ENCODE measurements at places on chromosomes 12 and 14. TPM values are rescaled to one million over a fixed set of nuclear protein-coding genes. Genes with fewer than 3 reads are reported as not detected.

DNA sequence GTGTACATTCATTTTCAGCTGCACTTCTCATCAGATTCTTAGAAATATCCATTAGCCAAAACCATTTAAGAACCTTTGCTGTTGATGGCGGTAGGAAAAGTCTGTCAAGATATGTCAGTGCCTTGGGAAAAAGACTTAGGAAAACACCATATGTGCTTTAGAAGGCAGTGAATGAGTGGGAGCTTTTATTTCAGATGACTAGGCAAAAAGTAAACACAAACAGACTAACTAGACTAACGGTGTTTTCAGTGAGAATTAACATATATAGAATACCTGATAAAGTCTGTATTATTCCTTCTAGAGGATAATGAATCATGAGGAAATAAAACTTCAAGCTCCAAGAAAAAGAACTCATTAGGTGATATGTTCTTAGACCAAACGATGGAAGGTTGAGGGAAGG is 418.9 kb downstream of the NAV3 start:
- no peak for DNase-seq

DNA sequence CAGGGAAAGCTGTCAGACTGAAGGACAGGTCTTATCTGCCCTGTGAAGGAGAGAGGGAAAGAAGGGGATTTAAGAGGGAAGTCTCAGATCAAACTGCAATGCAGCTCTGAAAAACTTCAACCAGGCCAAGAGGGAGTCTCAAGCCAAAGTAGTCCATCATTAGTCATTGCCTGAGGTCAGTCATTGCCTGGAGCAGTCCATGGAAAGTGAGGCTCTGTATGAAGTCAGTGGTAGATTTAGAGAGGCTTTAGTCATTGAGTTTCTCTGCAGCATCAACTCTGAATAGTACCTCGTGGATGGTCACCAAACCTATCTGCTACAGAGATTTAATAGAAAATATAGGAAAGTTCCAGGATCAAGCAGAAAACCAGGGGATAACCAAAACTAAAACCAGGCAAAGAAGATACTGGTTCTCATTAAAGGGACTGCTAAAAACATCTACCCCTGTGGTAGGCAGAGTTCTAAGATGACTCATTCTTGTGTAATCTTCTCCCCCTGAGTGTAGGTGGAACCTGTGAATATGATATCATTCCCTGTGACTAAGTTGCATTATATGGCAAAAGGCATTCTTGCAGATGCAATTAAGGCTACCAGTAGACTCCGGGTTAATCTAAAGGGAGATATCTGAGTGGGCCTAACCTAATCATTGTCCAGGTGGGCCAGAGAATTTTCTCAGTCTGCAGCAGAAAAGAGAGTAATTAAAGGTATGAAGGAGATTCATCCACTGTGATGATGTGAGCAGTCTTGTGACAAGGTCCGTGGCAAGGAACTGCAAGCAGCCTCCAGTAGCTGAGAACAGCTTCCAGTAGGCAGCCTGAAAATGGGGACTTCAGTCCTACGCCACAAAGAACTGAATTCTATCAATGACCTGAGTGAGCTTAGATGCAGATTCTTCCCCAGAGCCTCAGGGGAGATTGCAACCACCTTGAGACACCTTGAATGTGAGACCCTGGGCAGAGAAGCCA is 123.1 kb downstream of the GALC start:
- no peak for DNase-seq

DNA sequence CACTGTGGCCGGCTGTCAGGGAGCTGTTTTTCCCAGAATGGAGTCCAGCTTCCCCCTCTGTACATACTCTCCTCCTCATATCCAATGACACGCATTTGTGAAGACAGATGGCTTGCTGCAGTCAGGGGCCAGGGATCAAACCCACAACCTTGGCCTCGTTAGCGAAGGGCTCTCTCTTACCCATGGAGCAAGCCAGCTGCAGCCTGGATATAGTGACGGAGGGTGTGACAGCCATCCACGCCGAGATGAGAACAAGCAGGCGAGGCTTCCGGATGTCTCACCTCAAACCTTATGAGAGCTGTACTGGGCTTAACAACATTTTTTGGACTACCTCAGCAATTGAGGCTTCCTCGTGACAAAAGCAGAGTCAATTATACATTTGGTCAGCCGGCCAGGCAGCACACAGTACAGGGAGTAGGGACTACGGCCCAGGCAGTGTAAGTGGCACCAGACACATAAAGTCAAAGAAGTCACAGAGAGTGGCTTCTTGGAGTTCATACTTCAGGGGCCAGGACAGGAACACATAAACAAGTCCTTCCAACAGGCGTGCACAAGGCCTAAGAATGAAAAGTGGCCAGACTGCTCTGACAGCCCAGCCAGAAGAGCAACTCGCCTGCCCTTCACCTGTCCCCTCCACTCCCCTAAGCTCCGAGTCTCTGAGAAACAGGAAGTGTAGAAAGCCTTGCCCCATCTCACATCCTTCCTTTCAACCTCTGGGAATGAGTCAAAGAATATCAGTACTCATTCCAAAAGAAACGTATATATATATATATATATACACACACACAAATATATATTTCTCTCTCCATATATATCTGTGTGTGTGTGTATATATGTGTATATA is 115.1 kb downstream of the TTC7B start:
- no peak for DNase-seq

DNA sequence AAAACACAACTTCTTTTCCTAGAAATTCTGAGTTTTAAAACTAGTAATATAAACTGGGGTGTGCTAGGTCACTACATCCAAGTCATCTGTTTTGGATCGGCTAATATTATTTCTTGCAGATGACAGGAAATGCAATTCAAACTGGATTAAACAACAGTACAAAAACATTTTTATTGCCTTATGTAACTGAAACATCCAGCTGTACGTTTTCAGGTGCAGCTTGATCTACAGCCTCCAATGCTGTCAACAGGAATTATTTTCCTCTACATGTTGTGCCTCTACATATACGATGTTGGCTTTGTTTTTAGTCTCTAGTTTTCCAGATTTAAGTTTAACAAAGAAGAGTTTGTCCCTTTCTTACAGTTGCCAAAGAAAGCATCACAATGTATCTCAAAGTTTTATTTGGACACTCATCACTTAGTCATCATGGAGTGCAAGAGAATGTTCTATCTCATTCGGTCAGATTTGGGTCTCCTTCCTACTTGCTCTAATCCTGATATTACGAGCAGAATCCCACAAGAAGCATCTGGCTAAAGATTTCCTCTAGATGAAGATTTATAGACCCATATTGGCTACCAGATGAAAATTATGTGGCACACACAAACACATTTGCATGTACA is 326.7 kb downstream of the SLC6A15 start:
- DNase-seq, result no peak

KRT86 gene
- total RNA-seq, result 9.3 TPM

DPY19L2 gene
- total RNA-seq, result 13.5 TPM

KLHL33 gene
- total RNA-seq, result 0.14 TPM

DNA sequence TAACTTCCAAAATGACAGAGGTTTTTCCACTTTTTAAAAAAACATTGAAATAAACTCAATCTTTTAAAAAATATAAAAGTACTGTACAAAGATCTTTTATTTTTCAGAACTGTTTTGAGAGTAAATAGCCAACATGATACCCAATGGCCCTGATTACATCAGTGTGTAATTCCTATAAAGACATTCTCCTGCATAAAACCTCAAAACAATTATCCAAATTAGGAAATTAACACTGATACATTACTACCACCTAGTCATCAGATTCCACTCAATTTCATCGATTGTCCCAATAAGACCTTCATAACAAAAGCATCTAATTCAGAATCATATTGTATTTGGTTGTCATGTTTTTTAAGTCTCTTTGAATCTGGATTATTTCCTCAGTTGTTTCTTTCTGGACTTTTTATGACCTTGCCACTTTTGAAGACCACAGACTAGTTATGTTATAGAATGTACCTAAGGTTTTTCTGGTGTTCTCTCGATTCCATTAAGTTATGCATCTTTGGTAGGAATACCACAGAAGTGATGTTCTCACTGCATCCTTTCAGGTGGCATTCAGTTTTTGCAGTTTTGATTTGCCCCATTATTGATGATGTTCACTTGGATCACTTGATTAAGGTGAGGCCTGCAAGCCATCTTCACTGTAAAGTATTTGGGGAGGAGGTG is 4.0 kb upstream of the YEATS4 start:
- DNase-seq, result no peak

TAS2R9 gene
- total RNA-seq, result not detected

C14orf180 gene
- total RNA-seq, result 5.1 TPM

GPR137C gene
- total RNA-seq, result 0.99 TPM

DNA sequence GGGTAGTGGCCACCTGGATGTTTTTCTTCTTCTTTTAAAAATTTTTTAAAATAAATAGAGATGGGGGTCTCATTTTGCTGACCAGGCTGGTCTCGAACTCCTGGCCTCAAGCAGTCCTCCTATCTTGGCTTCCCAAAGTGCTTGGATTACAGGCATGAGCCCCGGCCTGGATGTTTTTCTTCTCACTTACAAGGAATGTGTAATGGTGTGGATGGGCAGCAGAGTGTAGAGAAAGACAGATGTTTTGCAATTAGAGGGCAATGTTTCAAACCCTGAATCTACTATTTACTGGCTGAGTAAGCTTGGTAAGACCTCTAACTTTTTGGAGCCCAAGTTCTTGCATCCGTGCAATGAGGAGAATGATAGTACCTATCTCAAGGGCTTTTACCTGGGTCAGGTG is 48.1 kb downstream of the ADCK1 start:
- DNase-seq, result no peak

DNA sequence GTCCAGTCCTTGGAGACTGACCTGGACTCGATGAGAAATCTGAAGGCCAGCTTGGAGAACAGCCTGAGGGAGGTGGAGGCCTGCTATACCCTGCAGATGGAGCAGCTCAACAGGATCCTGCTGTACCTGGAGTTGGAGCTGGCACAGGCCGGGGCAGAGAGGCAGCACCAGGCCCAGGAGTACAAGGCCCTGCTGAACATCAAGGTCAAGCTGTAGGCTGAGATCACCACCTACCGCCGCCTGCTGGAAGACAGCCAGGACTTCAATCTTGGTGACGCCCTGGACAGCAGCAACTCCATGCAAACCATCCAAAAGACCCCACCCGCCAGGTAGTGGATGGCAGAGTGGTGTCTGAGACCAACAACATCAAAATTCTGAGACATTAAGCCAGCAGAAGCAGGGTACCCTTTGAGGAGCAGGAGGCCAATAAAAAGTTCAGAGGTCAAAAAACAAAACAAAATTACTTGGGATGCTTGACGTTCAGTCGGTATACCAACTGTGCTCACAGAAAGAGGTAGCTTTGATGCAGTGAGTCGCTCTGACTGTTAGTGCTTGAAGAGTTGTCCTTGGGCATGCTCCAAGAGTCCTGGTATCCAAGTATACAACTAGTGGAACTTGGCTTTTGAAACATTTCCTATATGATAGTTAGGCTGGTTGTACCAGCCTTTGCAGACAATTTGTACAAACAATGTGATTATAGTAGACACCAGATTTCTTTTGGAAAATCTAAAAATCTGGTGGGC is 4.8 kb downstream of the MED6 start:
- no peak for DNase-seq

RIMBP2 gene
- 0.54 TPM for total RNA-seq

LTA4H gene
- total RNA-seq, result 39.9 TPM

KCNMB4 gene
- 1.9 TPM for total RNA-seq

GRCh38 chr12:45626965-45627364 is 102.5 kb upstream of the ARID2 start:
- DNase-seq, result no peak

GRCh38 chr14:32677129-32677780 is 261.4 kb upstream of the NPAS3 start:
- DNase-seq, result no peak

LTB4R gene
- 13.1 TPM for total RNA-seq

DNA sequence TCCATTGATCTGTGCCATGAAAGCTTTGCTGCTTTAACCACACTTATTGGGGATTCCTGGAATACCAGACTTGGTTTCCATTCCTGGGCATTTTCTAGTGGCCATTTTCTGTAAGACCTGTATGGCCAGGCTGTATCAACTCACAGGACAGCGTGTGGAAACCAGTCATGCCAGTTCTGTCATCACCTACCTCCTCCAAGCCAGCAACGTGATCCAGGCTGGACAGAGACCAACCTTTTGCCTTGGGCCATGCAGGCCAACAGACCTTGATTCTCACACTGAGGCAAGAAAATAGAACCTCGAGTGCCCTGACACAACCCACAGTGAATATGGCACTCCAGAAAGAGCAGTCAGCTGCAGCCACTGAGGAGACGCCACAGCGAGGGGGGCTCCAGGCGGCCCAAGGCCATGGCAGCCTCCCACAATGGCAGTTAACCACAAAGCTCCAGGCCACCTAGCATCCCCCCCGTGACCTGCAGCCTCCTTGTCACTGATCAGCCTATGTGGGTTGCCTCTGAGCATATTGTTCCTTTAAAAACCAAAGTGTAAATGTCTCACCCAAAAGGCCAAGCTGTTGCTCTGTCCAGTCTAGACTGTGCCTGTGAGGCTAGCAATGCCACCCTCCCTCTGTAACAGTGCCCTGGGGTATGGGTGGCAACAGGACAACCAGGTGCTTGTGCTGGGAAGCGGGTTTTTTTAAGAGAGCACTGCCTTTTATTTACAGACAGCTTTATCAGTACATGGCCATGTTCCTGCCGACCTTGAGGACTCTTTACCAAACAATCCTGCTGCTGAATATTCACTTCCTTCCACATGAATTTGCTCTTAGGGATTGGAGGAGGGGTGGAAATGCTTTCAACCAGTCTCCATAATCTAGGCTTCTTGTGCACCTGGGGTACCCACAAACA is 168.7 kb upstream of the HIF1A start:
- DNase-seq, result no peak

- DNase-seq, result no peak
Observed at GRCh38 chr14:96079066-96079465, 39.9 kb downstream of the C14orf132 start.

GRCh38 chr12:91732086-91732485 is 413.6 kb downstream of the BTG1 start:
- no peak for DNase-seq

- DNase-seq, result no peak
Observed at GRCh38 chr12:65963862-65964240, 139.6 kb downstream of the HMGA2 start.

HOXC11 gene
- total RNA-seq, result not detected

GRCh38 chr12:25101092-25101445 is 93.9 kb downstream of the DNAI7 start:
- no peak for DNase-seq

PTGER2 gene
- total RNA-seq, result 3.3 TPM

LRP1-AS gene
- total RNA-seq, result not detected

NGB gene
- not detected for total RNA-seq
